ENCODE measurements at places on chromosomes 6 and 20.

DNA sequence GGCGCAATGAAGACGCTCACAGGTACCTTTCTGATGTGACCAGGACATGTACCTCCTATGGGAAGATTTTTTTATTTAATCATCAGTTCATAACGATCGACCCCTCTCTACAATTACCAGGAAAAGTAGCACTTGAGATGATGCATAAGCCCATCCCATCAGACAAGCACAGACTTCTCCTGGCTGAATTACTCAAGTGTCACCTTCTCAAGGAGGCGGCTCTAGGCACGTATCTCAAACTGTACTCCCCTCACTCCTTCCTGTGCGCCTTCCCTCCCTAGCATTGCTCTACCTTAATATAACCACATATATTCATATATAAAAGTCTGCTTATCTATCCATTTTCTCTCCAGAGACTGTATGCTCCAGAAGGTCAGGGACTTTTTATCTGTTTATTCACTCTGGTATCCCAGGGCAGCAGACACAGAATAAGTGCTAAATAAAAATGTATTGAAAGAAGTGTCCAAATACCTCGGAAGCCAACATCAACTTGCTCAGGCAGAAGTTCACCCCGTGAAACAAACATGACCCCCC is 71.5 kb downstream of the CNKSR3 start:
- no peak for DNase-seq

DNA sequence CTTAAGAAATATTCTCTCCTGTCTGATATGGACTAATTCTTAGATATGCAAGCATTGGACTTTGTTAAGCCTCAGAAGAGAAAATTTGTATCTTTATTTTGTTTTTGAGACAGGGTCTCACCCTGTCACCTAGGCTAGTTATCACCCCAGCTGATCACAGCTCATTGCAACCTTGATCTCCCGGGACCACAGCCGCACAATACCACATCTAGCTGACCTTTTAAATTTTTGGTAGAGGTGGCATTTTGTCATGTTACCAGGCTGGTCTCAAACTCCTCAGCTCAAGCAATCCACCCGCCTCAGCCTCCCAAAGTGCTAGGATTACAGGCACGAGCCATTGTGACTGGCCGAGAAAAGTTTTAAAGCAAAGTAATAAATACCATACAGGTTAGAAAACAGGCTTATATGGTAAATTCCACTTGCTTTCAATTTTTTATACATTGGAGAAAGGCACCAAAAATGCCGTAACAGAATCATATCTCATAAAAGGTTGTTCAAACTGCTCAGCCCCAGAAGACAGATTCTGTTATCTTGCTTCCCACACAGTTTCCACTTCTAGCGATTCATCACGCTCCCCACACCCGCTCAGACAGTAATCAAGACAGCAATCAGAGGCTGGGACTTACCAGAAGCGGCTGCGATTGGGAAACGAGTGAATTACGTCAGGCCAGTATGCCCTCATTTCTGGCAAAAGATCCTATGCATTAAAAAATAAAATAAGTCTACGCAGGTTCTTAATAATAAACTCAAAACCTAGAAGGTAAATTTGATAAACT is 13.8 kb downstream of the RNASET2 start:
- peak; percentile 43 for DNase-seq

GRCh38 chr6:125904871-125905270 is 51.7 kb upstream of the HINT3 start:
- peak; percentile 56 for DNase-seq

DNA sequence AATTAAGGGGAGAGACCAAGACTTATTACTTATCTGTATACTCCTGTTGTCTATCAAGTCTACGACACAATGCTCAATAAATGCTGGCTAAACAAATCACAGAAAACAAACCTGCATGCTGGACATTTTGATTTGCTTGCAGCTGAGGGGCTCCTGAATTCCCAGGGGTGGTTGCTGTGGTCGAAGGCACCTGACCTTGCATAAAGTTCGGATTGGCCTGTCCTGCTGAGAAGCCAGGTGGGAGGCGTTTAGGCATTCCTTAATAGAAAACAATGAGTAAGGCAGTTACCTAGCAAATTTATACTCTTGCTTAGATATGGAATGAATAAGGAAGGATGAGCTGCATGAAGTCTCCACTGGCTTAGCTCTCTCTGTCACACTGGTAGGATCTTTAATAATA is 50.5 kb downstream of the TP53INP2 start:
- DNase-seq = no peak

DNA sequence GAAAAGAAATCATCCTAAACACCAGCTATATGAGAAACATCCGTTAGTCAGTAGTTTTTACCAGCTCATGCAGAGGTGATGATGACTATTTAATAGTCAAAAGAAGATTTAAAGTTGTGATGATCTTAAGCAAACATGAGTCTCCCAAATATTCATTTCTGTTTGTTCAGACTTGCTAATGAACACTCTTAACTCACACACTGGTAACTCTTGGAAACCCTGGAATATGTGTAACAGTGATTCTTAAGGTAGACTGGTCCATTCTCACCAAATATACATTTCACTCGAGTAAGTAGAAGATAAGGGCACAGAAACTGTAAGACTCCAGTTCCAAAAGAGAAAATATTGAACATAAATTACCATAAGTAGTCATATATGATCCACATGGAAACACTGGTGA is 29.1 kb downstream of the RSPO3 start:
- DNase-seq = no peak

- DNase-seq = no peak
Observed at GRCh38 chr20:21129861-21130260, 4.0 kb downstream of the KIZ start.

GRCh38 chr20:46894971-46895905 is 595 bp downstream of the EYA2 start:
- DNase-seq = no peak

DNA sequence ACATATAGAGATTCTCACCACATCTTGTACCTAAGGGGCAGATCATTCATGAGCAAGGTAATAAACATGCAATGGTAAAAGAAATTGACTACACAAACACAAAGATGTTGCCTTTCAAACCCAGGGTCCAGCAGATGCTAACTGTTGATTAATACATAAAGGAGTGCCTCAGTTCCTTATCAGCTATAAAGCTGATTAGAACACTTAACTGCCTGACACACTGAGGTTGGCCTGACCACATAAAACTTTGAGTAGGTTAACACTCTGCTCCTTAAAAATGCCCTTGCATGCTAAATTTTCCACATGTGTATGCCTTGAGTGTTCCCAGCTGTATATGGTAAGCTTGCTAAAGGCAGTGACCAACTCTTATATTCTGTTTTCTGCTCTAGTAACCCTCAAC is 14.9 kb downstream of the CRISP2 start:
- no peak for DNase-seq

- DNase-seq = no peak
Observed at GRCh38 chr6:153044295-153044694, 41.8 kb upstream of the MTRF1L start.

- peak; percentile 30 for DNase-seq
Observed at GRCh38 chr20:63696628-63697356, at the start of gene TNFRSF6B. Gene TNFRSF6B (plus strand): TSS chr20:63696652. CDS start chr20:63696768, 116 bp downstream.

DNA sequence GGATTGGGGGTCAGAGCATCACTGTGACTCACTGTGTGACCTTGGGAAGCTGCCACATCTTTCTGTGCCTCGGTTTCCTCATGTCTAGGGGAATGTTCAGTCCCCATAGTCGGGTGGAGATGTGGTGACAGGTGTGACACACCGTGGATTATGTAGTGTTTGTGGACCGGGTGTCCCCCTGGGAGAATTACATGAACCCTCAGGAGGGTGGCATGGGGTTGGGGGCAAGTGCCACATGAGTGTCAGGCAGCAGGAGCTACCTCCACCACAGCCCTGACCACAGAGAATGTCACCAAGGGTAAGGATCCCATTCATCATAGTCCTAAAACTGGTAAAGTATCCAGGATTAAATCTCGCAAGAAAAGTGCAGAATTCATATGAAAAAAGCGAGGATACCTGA is 23.2 kb downstream of the SUN5 start:
- no peak for DNase-seq

- peak; percentile 91 for DNase-seq
Observed at GRCh38 chr6:134173936-134174671, 121.7 kb upstream of the SLC2A12 start.

GRCh38 chr6:29887819-29888776 is 54.2 kb upstream of the HLA-A start:
- DNase-seq = peak; percentile 86

GRCh38 chr6:162620073-162620472 is 107.5 kb downstream of the PRKN start:
- no peak for DNase-seq
